ENCODE measurements at places on chromosomes 7 and 10.

- no peak for DNase-seq
These were observed 2.1 kb upstream of the PALD1 start for GRCh38 chr10:70476249-70477035.

DNA sequence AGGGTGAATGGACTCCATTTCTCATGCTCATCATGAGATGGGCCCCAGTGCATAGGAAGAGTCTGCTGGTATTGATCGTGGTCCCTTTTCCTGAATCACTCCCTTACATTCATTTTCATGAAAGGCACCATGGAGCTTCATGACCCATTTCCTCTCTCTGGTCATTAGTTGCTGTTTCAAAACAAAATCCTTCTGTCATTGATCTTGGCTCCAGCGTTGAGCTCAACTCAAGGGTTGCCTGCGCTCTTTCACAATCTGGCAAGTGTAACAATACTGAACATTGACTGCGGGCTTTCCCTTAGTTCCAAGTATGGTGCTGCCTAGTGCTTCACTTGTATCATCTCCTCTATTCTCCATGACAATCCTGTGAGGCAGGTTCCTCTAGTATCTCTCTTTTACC, 197.6 kb downstream of the TMEM178B start:
- no peak for DNase-seq

- DNase-seq, result no peak
These were observed 14.4 kb downstream of the SMURF1 start for GRCh38 chr7:99129536-99129935.

DNA sequence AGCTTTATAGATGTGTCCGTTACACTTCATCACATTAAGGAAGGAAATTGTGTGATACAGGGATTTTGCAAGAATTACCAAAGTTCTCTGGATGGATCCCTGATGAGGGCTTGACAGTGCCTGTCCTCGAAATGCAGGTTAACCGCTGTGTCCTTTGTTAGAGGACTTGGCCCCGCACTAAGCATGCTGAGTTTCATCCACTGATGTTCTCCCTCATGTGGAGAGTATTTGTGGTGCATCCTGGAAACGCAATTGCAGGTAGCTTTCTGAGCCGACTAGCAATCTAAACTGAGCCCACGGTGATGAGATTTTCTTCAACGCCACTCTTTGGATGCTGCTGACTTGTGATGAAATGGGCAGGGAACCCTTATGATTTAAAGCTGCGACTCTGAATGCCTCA, 71.9 kb upstream of the STK17A start:
- DNase-seq, result no peak

DNA sequence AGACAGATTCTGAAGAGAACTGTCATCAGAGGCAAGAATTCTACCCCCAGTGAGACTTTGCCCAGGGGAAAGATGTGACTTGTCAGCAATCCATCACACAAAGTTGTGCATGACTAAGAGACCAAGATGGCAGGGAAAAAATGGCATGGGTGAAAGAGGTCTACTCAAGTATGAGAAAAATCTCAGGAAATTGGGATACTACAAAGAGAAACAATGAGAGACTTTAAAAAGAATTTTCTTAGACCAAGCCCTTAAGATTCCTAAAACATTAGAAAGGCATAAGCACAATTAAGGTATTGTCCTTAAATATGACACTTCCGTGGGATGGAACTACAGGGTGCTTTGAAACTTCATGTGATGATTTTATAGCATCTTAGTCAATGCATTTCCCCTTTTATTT, 45.6 kb upstream of the PDE1C start:
- DNase-seq, result no peak

GRCh38 chr7:23431702-23432199, 38.5 kb downstream of the IGF2BP3 start:
- no peak for DNase-seq

DNA sequence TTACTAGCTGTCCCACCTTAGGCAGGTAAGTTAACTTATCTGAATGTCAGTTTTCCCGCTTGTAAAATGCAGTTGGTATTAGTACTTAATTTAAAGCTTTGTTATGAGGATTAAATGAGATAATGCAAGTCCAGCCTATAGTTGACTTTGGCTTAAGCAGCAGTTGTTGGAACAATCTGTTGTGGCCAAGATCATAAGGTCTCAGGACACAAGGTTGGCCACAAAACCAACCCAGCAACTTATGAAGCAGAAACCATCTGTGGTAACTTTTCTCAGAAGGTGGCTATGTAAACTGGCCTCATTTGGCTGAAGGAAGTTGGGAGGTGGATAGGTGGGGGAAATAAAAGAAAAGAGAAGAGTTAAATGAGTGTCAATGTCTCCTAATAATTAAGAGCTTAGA, 29.4 kb downstream of the ENTPD1 start:
- DNase-seq, result no peak

- no peak for DNase-seq
These were observed 160.6 kb downstream of the MAGI2 start for GRCh38 chr7:79292834-79293233.

GRCh38 chr7:111363099-111363498, 199.2 kb downstream of the IMMP2L start:
- no peak for DNase-seq

DNA sequence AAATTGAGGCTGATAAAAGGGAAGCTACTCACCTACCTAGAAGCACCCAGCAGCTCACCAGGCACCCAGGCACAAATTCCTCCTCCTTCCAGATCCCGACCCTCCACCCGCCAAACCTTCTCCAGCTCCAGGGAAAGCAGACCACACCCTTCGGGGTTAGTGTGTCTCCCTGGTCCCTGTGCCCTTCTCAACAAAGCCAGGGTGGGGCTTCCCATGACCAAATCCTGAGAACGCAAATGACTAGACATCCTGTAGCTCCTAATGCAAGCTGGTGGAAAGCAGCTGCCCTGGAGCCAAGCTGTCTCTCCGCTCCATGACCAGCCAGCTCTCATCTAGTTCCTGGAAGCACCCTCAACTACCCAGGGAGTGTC, 4.4 kb downstream of the TBX20 start:
- DNase-seq, result no peak

DNA sequence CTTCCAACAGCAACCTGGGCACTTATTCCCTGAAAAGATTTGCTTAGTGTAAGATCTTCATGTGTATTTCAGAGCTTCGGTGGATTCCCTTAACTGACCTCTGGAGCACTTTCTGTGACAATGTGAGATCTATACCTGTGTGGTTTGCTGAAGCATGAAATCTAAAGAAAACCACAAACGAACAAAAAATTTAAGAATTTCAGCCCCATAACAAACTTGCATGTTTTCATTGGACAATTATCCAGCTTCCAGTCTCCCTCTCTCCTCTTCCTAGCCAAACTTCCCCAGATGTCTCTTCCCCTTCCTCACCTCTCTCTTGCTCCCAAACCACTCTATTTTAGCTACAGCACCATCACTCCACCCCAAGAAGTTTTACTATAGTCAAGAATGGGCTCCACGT, 279.9 kb upstream of the SORCS1 start:
- no peak for DNase-seq

DNA sequence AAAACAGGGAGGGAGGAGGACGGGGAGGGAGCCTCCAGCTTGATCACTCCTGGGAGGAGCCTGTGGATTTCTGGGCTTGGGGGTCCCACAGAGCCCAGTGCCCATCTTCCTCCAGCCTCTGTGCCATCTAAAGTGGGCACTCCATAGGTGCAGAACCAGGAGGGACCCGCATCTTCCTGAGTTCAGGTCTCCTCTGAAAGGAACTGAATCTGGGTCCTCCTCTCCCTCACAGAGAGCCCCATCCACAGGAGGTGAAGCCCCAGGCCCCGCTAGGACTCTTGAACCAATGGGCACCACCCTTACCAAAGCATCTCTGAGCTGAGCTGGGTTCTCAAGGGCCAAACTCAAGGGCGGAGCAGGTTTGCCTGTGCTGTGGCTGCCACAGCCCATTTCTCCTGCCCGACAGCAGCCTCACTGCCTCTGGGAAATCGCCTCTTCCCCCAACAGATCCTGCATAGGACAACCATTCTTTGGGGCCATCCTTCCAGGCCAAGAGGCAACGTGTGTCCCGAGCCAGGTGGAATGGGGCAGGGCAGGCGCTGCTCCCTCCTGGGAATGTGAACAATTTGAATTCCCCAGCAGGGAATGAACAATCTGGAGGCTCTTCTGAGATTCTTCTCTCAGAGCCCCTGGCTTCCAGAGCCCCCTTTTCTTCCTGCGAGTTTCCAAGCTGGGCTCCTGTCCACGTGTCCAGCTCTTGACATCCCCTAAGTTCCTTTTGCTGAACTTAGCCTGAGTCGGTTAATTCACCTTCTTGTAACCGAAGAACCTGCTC, 411.0 kb upstream of the FOXK1 start:
- DNase-seq, result no peak

- DNase-seq, result no peak
These were observed 372.5 kb downstream of the SDK1 start for GRCh38 chr7:3673524-3673923.

- no peak for DNase-seq
These were observed 311.1 kb downstream of the INHBA start for GRCh38 chr7:41391818-41392217.

DNA sequence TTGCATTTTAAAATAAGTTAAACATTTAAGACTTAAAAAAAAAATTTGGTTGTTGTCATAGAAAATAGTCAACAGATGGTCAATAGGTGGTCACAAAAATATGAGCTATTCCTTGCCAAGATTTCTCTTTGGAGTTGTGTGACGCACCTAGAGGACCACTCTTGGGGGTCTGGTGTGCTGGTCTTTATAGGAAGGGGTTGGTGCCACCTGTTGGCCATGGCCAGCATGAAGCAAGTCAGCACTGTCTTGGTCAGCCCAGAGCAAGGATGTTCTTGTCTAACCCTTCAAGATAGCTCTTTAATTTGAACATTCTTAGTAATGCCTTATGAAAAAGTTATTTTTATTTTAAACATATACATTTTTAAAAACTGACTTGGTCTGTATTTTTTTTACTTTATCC, 267.9 kb upstream of the CNTNAP2 start:
- DNase-seq, result no peak

DNA sequence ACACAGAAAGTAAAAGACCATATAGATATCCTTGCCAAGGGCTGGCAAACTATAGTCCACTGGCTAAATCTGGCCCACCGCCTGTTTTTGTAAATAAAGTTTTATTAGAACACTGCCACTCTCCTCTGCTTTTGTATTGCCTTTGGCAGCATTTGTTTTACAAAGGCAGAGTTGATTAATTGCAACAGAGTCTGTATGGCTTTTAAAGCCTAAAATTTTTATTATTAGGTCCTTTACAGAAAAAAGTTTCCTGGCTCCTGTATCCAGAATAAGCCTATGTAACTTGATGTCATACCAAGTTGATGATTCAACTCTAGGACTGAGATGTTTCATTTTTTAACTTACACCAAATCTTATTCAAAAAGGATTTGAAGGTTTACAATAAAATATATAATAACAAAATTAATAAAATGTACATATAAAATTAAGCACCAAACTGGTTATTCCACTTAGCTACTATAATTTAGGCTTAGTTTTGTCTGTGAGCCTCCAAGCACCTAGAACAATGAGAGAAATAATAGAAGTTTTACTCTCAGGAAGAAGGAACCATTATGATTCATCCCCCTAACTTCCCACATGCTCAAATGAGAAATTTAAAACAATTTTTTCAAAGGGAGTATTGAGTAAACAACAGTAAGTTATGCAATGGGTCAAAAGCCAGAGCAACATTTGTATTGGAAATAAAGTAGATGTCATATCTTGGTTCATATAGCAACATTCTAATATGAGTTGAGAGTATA, 31.9 kb downstream of the CPED1 start:
- no peak for DNase-seq

DNA sequence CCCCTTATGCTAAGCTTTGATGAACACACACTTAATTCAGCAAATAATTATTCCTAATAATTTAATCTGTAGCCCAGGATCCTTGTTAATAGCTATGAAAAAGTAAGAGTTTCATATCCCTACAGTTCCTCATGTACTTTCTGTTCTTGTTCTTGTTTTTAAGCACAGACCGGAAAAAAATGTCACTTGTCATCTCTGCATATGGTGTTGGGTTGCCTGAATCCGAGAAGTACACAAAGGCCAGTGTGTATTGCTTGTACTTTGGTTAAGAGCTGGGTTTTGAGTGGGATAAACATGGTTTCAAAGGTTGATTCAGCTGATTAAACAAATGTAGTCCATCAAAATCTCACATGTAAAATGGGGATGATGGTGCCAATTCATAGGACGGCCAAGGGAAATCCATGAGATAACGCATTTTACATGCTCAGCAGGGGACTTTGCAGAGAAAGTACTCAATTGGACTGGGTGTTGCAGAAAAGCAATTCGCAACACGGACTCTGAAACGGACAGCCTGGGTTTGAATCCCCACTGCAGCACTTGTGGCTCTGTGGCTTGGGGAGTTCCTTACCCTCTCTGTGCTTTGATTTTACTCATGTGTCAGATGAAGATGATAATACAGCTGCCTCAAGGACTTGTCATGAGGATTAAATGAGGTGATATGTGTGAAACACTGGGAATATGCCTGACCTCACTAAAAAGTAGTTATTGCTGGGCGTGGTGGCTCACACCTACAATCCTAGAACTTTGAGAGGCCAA, 71.7 kb downstream of the MAP3K8 start:
- DNase-seq, result no peak

DNA sequence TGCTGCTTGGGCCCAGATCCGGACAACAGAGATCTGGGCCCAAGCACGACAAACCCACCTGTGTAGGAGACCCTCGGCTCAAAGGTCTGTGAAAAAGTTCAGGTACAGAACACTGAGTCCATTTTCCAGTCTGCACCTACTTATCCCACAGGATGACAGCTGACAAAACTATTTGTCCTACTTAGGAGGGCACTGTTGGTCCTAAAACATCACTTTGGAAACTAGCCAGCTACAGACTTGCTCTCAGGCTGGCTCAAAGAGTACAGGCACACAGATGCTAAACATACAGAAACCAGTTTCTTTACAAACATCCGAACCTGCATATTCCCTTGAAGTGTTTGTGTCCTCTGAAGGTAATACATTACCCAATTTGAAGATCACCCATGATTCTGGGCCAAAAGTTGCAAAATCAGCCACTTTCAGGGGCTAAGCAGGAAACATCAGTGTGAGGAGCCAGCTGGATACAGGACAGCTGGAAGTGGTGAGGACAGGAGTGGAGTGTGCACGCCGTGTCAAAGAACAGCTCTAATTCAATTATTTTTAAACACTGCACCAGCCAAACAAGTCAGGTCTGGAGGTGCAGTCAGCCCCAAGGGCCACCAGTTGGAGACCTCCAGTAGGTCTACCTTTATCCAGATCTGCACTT, 88.5 kb downstream of the NOC3L start:
- no peak for DNase-seq

DNA sequence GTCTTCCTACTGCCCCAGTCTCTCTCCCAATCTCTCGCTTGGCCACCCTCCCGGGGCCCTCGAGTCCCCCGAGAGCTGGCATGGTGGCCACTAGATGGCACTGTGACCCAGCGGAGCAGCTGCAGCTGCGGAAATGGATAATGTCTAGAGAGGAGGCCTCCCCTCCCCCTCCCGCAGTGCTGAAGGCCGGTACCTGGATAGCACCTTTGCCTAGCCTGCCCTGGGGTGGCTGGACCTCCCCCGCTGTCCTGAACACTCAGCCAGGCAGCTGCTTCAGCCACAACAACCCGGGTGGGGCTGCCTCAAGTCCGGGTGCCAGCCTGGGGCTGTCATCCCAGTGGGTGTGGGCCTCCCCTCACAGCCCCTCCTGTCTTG, 65.2 kb downstream of the GOLGA7B start:
- peak; percentile 56 for DNase-seq

GRCh38 chr10:69043931-69044531, 43.9 kb upstream of the SRGN start:
- no peak for DNase-seq

Data from activated CD4-positive, CD25-positive, alpha-beta regulatory T cell (primary cell).